Stimulated activated CD8-positive, alpha-beta memory T cell treated with anti-CD3 and anti-CD28 coated beads, Interleukin-4, amount 100 ng/mL, for 1 hour (primary cell): ENCODE measurements at places on chromosomes 4 and X.

GRCh38 chr4:6445403-6446129, 26.8 kb downstream of the PPP2R2C start:
- no peak for DNase-seq

GRCh38 chr4:129966175-129966574, 870.2 kb downstream of the C4orf33 start:
- no peak for DNase-seq

DNA sequence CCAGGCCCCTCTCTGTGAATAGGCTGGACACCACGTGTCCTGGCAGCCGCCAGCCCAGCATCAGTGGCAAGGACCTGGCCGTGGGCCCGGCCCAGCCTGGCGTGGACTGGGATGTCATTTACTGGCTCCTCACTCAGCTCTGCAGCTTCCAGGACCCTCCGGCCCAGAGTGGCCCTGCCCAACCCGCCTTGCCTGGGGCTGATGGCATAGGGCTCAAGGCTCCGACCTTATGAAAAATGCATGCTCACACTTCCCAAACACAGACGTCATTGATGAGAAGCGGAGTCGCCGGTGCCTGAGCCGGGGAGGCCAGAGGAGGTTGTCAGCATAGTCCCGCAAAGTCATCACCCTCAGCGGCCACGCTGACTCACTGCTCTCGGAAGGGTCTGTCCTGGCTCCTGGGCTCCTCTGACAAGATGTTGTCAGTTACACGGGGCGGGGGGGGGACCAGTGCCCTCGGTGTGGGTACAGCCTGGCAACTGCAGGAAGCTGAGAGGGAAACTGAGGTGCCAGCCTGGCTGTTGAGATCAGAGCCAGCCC, 14.3 kb downstream of the CFAP99 start:
- DNase-seq = no peak

GRCh38 chr4:166324321-166324720, 451.3 kb downstream of the TLL1 start:
- DNase-seq = no peak

DNA sequence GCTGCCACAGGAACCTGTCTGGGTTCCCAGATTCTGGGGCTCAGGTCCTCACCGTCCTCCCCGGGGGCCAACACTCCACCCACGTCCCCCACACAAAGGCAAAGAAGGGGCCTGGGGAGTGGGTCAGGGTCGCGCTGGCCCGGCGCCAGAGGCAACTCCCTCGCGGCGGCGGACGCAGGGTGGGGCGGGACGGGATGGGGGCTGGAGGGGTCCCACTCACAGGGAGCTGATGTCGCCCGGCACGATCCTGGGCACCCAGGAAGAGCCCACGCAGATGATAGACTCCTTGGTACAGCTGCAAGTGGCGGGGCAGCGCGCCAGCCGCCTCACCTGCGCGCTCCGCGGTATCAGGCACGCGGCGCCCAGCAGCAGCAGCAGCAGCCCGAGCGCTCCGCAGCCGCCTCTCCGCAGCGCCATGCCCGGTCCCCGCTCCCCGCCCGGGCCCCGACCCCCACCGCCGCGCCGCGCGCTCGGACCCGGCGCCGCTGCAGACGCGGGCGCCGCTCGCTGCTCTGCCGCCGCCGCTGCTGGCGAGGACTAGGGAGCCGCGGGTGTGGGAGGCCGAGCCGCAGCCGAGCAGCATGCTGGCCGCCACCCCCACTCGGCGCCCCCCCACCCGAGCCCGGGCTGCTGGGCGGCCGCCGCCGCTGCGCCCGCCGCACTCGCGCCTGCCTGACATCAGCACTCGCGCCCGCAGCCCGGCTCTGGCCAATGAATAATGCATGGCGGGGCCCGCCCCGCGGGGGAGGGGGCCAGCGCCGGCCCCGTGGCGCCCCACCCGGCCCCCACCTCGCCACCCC, at the start of gene LGI2:
TSS of gene LGI2 (minus strand) at position 670 of the 800 bp plus-strand sequence. CDS start at position 417, 253 bp downstream.
- no peak for DNase-seq

- no peak for DNase-seq
Observed at GRCh38 chr4:89949782-89950387, 55.2 kb downstream of the MMRN1 start.

DNA sequence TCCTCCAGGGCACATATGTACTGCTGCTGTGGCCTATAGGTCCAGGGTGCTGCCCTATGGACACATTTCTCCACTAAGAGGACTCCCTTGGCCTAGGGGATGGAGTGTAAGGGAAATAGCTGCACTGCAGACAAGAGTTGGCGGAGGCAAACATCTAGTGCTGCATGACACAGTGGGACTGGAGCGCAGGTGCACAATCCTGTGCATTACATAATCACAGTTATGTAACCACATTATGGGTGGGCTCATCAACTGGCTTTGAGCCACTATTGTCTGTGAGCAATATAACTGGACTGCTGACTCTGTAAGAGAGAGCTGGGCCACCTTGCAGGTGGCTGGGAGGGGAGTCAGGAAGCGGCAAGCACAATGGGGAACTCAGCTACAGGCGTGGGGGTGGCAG, 3.2 kb upstream of the TIGD2 start:
- no peak for DNase-seq

DNA sequence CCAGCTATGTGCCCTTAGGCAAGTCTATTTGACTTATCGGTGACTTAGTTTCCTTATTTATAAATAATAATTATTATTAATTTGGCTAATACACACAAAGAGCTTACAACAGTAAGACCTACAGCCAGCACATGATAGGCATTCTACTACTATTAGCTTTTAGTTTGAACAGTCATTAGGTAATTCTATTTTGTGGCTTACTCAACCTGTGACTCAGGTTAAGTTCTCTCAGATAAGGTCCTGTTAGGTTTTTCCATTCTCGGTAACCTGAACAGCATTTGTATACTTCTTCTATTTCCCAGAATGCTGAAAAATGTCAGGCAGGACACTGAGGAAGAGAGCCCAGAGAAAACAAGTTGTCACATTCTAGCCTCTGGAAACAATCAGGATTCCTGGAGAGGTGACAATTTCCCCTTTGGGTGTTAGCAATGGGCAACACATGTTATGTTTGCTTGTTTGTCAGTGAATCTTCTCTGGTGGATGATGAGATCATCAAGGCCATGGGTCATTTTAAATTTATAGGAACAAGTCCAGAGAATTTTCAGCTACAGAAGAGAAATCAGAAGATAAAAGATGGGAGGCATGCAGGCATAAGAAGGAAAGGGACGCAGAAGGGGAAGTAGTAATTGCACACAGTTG, 2144.7 kb downstream of the PCDH7 start:
- no peak for DNase-seq

- no peak for DNase-seq
Observed at GRCh38 chr4:157700898-157701694, 471.7 kb downstream of the GASK1B start.

DNA sequence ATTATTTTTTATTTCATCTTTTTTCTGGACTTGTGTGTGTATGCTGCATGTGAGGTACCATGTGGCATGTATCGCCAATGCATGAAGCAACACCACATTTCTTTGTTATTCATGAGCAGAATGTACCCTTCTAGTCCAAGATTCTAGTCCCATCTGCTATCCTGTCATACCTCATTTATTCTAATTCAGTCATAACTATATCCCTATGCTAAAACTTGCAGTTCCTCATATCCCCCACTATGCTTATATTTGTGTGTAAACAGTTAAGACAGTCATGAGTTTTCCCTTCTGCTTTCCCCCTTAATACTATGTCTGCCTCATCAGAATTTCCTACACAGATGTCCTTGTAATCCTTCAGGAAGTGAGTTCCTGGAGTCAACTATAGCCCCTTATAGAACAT, 19.7 kb downstream of the OCRL start:
- no peak for DNase-seq

GRCh38 chrX:38881727-38882126, 80.5 kb downstream of the MID1IP1 start:
- DNase-seq = no peak

DNA sequence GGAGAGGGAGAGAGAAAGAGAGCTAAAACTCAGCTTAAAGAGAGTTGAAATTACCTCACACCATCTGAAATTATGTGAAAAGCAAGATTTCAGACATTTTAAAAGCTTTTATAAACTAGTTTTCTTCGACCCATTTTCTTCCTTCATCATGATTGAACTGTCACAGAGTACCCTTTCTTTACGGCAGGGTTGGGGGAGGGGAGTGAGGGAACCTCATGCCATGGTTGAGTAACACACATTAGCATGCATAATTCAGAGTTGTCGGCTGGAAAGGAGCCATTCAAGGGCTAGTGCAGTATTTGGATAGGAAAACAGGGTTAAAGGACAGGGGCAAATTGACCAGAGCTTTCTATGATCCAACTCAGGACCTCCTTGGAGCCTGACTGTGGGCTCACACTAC, 46.2 kb downstream of the PCDH19 start:
- DNase-seq = no peak

- no peak for DNase-seq
Observed at GRCh38 chr4:114136069-114136468, 156.6 kb upstream of the ARSJ start.

DNA sequence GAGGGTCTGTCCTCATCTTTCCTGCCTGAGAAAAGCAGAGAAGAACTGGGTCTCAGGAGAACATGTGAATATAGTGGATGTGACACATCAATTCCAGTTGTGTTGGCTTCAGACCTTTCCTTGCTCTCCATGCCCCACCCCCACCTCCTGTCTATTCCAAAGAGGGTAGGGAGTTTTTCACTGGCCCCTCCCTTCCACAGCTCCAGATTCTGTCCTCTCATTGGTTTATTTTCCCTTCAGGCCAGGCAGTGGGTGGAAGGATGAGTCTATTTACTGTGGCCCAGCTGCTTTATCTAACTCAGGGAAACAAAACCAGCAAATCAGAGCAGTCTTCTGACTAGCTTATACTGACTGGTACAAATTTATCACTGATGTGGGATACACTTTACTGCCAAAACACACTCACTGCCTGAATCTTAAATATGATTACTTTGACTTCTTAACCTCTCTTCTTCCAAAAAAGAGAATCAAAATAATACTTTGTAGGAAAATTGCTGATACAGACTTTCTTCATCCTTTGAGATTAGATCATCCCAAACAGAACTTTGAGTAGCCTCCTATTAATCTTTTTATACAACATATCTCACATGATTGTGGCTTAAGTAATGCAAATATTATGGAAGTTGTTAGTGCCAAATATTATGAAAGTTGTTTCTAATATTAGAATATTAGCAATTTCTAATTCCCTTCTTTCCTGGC, 221.2 kb downstream of the MID1 start:
- no peak for DNase-seq

- DNase-seq = no peak
Observed at GRCh38 chr4:56757261-56757746, 64.2 kb downstream of the SPINK2 start.

- no peak for DNase-seq
Observed at GRCh38 chrX:19086102-19086772, 36.0 kb downstream of the ADGRG2 start.

- DNase-seq = no peak
Observed at GRCh38 chr4:6551660-6552059, 23.3 kb upstream of the MAN2B2 start.
